Stimulated activated CD8-positive, alpha-beta memory T cell treated with anti-CD3 and anti-CD28 coated beads, Interleukin-4, amount 100 ng/mL, for 1 hour (primary cell): ENCODE measurements at places on chromosomes 2 and 18.

DNA sequence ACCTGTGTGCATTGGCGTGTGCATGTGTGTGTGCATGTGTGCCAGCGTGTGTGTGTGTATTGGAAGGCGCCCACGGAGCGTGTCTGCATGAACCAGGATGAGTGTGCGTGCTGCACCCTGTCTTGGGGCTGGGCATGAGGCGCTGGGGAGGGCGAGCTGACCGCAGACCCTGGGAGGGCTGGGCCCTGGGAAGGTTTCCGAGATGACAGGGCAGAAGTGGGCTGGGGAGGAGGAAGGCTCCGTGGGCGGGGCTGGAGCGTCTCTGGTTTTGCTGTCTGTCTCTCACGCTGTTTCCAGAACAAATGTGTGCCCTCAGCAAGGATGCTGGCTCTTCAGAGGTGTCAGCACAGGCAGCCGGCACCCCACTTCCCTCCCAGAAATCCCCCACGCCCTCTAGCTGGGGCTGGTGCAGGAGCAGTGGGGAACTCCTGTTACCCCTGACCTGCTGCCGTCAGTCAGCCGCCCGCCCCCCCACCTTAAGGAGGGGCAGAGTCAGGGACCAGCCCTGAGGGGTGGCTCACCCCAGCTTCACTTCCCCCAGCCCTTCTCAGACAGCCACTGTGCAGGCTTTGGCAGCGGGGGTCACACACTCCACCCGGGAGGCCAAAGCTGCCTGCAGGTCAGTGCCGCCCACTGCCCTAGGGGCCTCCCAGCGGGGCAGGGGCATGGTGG lies at the start of gene GPR35:
GPR35 (plus strand) TSS at position 531 of the 672 bp plus-strand sequence. CDS start 4,473 bp downstream, outside the sequence.
- DNase-seq = peak; percentile 37

DNA sequence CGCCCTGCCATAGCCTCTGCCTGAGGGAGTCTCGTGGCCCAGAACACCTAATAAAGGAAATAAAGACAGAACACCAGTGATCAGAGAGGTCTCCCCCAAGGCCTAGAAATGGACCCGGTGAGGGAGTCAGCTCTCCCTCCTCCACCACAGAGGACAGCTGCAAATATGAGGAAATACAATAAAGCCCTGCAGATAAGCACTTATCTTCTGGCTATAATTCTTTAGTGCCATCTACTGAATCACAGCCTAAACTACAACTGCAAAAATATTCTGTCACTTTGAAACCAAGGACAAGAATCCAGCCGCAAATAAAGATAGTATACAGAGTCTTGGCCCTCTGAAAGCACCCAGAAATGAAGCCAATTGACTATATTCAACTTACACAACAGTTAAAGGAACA lies 42.4 kb upstream of the TACR1 start:
- DNase-seq = no peak

GRCh38 chr2:161005170-161005569 lies 155.1 kb upstream of the TANK start:
- DNase-seq = no peak

GRCh38 chr2:7835151-7835550 lies 846.7 kb upstream of the ID2 start:
- no peak for DNase-seq

DNA sequence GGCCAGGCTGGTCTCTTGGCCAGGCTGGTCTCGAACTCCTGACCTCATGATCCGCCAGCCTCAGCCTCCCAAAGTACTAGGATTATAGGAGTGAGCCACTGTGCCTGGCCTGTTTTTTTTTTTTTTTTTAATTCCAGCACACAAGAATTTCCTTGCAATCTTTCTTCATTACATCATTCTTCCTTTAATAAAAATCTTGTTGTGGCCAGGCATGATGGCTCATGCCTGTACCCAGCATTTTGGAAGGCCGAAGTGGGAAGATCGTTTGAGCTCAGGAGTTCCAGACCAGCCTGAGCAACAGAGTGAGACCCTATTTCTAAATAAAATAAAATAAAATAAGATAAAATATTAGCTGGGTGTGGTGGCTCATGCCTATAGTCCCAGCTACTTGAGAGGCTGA lies 21.4 kb upstream of the PLEKHM3 start:
- no peak for DNase-seq

DNA sequence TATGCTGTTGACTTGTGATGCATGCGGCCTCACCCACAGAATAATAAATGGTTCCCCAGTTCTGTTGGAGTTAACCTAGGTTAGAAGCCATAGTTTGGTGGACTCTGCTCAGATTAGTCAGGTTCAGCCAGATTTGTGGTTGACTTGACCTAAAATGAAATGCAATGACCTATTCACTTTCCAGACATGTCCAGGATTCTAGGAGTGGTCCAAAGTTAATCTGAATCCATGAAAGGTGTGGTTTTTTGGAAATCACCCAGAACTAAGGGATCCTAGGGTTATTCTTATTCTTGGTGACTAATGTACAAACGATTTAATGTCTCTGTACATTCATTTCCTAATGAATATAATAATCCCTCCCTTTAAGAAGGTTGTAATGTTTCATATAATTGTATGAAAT lies 88.9 kb upstream of the RBBP8 start:
- no peak for DNase-seq

DNA sequence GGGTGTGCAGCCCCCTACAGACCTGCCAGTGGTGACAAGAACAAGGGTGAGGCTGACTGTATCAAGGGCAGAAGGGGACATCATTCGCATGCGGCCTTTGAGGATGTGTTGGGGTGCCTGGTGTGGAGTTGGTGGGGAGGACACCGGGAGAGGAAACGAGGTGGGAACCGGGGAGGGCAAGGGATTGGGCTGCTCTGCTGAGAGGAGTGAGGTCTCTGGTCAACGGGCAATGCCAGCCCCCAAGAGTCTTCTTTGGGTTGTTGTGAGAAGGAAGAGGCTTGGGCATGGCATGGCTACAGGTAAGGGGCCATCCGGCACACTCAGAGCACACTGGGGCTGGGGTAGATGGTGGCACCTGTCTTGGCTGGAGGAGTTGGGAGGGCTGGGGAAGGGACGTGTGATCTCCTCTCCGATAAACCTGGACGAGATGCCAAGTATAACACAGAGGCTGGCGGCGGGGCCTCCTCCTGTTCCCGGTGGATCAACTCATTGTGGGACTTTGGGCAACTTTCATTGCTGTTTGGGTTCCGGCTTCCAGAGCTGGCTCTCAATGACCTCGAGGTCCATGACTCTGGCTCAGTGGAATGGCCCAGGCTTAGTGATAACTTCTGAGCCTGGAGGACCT lies 37.0 kb downstream of the KCNF1 start:
- no peak for DNase-seq

GRCh38 chr2:70708376-70709199 lies 59.4 kb downstream of the ADD2 start:
- no peak for DNase-seq

DNA sequence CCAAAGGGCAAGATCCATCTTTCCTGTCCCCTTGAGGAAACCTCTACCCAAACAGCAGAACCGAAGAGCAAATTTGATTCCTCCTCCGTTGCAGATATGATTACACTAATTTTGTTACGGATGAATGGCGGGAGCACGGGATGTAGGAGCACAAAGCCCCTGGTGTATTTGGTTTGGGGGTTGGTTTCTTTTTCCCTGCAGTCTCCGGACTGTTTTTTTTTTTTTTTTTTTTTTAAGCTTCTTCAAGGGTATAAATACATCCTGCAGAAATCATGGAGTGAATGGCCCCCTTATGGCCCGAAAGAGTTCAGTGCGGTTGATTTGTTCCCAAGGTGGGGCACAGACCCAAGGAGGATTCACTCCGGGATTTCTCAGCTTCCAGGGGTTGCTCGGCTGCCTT lies 135.3 kb upstream of the SH3BP4 start:
- no peak for DNase-seq

DNA sequence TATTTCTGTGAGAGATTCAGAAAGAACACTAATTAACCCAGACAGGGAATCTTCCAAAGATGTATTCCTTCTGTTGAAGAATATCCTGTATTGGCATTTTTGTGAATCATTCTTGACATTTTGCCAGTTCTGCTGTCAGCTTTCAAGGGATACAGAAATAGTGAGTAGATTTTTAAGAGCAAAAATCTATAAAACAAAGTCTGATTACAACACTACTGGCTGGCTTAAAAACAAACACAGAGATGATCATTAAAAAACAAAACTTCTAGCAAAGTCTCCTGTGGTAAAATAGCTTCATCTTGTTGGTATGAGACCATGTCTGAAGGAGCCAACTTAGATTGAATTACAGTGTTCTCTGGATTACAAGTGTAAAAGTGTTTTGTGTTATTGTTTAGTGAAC lies 866.3 kb upstream of the KLHL29 start:
- no peak for DNase-seq

- DNase-seq = no peak
These were observed 482.5 kb downstream of the NUP35 start for GRCh38 chr2:183606718-183607085.

DNA sequence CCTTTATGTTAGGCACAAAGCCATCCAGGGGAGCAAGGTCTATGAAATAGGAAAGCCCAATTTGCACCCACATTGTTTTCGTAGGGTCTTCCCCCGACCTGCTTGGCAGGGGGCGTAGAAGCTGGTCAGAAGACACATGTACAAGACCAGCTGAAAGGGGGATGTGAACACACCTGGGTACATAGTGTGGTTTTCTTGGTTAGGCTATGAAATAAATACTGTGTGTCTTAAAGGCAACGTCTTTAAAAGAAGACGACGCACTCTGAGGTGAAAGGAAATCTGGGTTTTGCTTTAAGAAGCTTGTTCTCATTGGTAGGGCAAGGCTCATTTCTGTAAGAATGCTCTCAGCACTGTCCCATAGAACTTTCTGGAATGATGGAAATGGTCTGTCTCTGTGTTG lies 60.0 kb upstream of the KLF7 start:
- DNase-seq = no peak

GRCh38 chr2:168192839-168193616 lies 54.4 kb downstream of the STK39 start:
- DNase-seq = no peak

DNA sequence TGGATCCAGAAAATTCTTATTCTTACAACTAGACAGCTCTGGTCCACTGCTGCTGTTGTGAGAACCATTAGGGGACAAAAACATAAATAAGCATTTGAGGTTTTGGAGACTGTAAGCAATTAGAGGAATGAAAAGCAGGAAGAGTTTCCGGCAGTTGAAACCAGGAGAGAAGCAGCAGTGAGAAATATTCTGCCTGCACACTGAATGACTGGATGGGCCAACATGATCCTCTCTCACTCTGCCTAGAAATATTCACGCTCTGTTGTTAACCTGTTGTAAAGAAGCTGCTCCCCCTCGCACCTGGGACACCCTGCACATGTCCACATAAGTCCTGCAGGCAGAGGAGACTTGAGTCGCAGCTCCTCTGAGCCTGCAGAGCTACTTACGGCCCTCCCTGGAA lies 60.4 kb upstream of the RNF152 start:
- no peak for DNase-seq

DNA sequence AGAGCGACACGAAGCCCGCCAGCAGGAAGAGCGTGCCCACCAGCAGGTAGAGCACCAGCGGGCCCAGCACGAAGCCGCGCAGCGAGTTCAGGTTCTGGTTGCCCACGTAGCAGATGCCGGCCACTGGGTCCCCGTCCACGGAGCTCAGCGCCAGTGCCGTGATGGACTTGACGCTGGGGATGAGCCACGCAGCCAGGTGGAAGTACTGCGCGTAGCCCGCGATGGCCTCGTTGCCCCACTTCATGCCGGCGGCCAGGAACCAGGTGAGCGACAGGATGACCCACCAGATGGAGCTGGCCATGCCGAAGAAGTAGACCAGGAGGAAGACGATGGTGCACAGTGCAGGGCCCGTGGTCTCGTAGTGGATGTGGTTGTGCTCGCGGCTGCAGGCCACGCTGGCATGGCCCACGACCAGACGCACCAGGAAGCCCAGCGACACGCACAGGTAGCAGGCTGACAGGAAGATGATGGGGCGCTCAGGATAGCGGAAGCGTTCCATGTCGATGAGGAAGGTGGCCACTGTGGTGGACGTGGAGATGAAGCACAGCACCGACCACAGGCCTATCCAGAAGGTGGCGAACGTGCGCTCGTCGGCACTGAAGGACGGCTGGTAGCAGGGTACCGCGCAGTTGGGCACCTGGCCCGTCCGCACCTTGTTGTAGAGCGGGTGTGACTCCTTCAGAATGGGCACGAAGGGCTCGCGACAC lies 2.1 kb downstream of the FZD5 start:
- no peak for DNase-seq

DNA sequence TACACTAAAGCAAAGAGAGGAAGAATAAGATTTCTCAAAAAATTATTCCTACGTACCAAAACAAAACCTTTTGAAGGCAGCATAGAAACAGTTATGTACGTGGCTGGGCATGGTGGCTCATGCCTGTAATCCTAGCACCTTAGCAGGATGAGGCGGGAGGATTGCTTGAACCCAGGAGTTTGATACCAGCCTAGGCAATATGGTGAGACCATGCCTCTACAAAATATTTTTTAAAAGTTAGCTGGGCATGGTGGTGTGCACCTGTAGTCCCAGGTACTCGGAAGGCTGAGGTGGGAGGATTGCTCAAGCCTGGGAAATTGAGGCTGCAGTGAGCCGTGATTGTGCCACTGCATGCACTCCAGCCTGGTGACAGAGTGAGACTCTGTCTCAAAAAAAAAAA lies 14.9 kb upstream of the CYP26B1 start:
- no peak for DNase-seq

DNA sequence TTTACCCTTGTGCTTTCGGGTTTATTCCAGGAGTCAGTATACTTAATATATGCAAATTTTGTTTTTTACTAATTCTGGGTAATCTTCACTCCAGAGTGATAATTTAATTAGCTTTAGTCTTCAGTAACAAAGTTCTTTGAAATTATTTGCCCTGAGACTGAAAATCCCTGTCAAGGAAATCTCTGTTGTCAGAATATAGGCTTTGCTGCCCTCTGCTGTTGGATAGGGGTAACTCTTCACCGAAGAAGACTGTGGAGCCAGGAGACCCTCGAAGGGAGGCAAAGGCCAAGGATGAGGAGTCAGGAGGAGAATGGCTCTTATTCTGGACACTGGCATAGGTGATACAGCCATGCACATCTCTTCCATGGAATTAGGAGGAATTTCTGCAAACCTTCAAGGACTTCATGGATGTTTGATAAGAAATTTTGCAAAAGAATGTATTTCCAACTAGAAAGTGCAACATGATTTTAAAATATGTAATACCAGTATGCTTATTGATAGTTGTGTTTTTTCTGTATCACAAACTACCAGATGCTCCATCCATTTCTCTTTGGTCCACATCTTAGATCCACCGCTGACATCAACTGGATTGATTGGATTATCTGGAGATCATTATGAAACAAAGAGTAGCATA lies 182.3 kb downstream of the RDH14 start:
- DNase-seq = no peak

GRCh38 chr18:49866680-49867079 lies 53.3 kb upstream of the ACAA2 start:
- DNase-seq = no peak
